Stimulated activated CD4-positive, alpha-beta T cell treated with anti-CD3 and anti-CD28 coated beads, Interleukin-12 subunit alpha, Interleukin-12 subunit beta, amount 100 ng/mL, for 4 hours (primary cell): ENCODE measurements at places on chromosomes 1 and 21.

GRCh38 chr1:219201656-219202055 lies 28.0 kb downstream of the LYPLAL1 start:
- no peak for DNase-seq

GRCh38 chr1:55076356-55076755 lies 37.0 kb downstream of the PCSK9 start:
- no peak for DNase-seq

DNA sequence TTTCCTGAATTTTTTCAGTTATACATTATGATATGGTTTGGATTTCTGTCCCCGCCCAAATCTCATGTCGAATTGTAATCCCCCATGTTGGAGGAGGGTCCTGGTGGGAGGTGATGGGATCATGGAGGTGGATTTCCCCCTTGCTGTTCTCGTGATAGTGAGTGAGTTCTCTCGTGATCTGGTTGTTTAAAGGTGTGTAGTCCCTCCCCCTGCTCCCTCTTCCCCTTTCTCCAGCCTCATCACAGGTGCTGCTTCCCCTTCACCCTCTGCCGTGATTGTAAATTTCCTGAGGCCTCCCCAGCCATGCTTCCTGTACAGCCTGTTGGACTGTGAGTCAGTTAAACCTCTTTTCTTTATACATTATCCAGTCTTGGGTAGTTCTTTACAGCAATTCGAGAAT lies 93.2 kb upstream of the HNRNPU start:
- no peak for DNase-seq

GRCh38 chr1:21645550-21645949 lies 23.6 kb downstream of the RAP1GAP start:
- no peak for DNase-seq

DNA sequence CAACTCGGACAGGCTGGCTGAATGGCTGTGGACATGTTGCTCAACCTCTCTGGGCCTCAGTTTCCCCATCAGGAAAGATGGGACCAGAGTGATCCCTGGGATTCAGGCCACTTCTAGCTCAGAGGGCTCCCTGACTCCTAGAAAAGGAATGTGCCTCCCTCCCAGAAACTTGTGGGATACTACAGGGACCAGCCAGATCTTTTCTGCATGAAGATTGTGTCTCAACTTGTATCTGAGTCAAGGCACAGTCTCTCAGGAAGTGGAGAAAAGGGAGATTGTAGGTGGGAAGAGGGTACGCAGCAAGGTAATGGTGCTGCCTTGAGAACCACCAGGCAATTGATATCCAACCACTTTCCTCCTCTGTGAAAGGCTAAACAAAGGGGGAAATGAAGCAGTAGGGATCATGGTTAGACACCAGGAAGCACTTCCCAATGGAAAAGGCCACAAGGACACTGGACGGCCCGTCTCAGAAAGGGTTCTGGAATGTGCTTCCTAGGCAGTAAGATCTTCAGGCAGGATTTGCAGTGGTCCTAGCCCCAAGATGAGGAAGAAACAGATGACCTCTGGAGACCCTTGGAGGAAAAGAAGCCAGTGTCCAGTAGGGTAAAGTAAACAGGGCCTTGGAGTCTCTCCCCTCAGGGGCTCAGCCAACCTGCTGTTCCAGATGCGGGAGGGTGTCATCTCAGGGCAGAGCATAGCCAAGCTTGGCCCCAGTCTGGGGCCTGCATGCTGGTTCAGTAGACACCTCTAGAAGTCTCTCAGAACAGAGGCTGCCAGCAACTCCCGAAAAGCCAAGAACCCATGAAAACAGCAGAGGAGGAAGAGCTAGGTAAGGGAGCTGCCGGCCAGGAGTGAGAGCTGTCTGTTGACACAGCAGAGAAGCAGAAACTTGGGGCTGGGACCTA lies 16.8 kb downstream of the IFFO2 start:
- DNase-seq, result no peak
